ENCODE measurements at places on chromosomes 7 and 10.

- DNase-seq: no peak
Measured at GRCh38 chr10:987620-987869, 689 bp upstream of the GTPBP4 start.

- no peak for DNase-seq
Measured at GRCh38 chr7:89028319-89028718, 232.8 kb upstream of the TEX47 start.

DNA sequence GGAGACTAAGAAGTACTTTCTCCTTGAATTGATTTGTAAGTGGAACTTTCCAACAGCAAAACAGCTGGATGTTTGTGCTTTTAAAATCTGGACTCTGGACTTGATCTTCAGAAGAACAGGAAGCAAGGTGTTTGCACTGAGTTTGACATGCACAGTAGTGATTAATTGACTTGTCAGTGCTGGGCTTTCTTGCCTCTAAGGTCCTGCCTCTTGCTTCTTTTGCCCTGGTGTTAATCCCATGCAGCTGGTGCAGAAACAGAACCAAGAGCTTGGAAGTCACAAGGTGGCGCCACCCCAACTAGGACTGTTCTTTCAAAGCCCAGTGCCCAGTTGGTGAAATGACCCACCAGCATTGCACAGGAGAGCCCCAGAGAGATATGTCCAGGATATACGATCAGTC lies 66.8 kb upstream of the SEPHS1 start:
- no peak for DNase-seq

DNA sequence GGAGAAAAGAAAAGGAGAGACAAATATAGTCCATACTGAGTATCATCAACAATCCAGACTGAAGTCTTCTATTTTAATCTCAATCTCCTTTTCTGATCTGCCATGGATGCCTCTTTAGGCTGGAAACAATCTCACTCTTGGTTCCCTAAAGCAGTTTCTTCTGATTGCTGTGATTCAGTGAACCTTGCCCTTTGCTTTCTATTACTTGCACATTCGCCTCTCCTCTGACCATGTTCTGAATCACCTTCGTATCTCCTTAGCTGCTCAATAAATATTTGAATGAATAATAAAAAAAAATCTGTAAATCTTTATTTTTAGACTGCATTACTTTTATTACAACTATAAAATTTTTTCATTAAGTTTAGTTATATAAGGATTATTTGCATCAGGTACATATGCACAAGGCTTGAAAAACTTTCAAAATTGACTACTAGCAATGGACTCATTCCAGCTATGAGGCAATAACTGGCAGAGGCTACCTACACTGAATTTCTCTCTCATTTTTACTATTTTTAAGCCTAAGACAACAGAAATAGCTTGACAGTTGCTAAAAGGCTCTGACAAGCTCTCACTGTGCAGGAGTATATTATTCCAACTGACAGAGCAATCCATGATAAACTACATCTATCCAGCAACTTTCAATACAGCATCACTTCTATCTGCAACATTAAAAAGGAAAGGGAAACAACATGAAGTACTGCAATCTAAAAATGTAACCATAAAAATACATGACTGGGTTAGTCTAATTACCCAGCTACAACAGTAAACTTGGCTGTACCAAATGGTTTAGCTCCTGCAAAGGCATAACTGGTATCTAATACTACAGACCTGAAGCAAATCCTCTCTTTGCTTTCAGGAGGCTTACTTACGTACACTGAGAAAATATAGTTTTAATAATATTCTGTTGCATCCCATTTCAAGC lies 25.6 kb downstream of the TM9SF3 start:
- no peak for DNase-seq

- no peak for DNase-seq
Measured at GRCh38 chr7:106858618-106859532, 6.2 kb upstream of the PIK3CG start.

GRCh38 chr7:95730493-95731280 lies 41.7 kb upstream of the DYNC1I1 start:
- no peak for DNase-seq

DNA sequence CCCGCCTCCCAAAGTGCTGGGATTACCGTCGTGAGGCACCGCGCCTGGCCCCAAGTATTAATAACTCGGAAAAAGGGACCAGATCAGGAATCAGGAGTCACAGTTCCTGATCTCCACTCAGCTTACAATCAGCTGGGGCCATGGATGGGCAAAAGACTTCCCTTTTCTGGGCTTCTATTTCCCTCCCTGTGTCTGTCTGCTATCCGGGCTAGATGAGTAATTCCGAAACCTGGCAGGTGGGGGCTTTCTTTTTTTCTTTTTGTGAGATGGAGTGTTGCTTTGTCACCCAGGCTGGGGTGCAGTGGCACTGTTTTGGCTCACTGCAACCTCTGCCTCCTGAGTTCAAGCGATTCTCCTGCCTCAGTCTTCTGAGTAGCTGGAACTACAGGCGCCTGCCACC lies 11.6 kb downstream of the RPS24 start:
- no peak for DNase-seq

- no peak for DNase-seq
Measured at GRCh38 chr10:3960496-3960895, 175.5 kb upstream of the KLF6 start.

- DNase-seq: no peak
Measured at GRCh38 chr7:25659841-25660240, 431.6 kb upstream of the NPVF start.

DNA sequence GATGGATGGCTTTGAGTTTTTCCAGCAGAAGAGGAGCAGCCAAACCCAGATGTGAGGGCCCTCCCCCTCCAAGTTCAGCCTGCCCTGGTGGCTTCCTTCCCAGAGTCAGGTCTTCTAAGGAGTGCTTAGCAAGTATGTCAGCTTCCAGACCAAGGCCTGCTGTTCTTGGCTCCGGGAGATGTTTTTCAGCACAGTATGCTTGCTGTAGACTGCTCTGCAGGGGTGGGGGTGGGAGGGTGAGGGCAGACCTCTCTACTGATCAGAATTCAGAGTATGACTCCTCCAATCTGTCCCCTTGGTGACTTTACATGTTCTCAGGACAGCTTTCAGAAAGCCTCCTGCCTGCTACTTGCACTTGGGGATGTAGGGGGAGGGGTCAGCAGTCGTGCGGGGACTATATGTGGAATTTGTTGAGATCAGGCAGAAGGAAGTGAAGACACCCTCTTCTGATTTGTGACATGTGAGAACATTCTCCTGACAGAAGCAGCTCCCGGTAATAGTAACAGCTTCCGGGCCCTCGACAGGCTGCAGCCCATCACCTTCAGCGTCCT lies 516.4 kb upstream of the ZMIZ1 start:
- no peak for DNase-seq

GRCh38 chr10:132184816-132185593 lies 1.7 kb upstream of the DPYSL4 start:
- no peak for DNase-seq

DNA sequence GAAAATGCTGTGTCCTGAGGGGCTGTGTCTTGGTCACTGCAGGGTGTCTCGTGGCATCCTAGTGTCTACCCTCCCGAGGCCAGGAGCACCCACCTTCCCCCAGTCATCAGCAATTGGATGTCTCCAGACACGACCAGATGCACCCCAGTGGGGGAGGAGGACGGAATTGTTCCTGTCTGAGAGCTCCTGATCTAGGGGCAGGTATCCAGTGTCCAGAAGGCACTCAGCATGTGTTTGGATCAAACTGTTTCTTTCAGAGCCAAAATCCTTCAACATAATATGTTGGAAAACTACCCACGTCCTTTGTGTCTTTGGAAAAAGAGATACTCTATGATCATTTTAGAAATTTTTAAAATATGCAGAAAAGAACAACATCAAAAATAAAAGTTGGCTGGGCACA lies 16.9 kb downstream of the PRKRIP1 start:
- no peak for DNase-seq

- DNase-seq: no peak
Measured at GRCh38 chr7:117133125-117133524, 179.8 kb downstream of the ST7 start.

GRCh38 chr10:103716206-103717160 lies 138.9 kb downstream of the SH3PXD2A start:
- no peak for DNase-seq

GRCh38 chr10:4883079-4883739 lies 57.2 kb downstream of the AKR1E2 start:
- DNase-seq: no peak

DNA sequence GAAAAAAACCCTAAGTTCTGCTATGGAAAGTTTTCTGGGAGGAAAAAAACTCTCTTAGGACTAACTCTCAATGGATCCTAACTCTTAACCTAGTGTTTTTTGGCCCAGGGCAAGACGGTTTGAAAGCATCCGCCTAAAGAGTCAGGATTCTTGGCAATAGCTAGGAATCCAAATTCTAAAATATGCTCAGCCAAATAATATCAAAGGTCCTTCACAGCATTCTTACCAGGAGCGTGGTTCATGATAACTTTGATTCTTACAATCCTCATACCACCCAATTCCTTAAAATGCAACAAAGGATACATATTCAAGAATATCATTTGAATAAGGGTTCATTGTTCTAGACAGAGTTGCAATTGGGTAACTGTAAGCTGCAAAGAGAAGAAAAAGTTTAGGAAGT lies 21.3 kb downstream of the CPA1 start:
- DNase-seq: no peak

- DNase-seq: no peak
Measured at GRCh38 chr10:22647244-22647643, 67.1 kb downstream of the PIP4K2A start.

- DNase-seq: no peak
Measured at GRCh38 chr7:80415114-80415513, 96.8 kb downstream of the GNAT3 start.

DNA sequence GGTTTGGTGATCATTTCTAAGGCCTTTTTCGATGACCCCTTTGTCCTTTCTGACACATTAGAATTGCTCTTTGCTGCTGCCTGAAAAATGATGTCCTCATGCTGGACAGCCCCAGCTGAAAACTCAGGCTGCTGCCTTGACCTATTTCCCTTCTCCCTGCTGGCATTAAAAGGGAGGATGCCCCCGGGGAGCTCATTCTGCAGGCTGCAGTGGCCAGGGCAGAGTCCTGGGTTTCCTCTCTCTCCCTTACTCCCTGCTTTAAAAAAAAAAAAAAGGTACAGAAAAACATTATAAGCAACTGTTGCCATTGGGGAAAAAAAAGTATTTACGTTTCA lies 35.4 kb downstream of the LRRC4 start:
- DNase-seq: no peak

DNA sequence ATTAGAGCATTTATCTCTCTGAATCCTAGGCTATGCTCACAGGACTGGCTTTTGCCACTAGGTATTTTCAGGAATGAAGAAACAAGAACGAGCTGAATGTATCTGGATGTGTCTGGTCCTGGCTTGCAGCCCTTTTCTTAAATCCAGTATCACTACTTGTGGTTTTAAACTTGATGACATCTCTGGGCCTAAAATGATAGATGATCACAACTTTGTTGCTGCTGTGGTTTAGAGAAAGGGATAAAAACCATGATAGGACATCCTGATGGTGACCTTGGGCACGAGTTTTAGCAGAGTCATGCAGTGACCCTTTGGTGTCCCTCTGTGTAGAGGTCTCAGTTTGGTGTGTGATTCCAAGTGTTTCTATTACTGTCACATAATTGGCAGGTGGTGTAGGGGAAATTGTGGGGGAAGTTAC lies 31.7 kb upstream of the SEMA3C start:
- DNase-seq: no peak

- no peak for DNase-seq
Measured at GRCh38 chr10:43647576-43647975, 1.1 kb downstream of the ZNF32 start.

DNA sequence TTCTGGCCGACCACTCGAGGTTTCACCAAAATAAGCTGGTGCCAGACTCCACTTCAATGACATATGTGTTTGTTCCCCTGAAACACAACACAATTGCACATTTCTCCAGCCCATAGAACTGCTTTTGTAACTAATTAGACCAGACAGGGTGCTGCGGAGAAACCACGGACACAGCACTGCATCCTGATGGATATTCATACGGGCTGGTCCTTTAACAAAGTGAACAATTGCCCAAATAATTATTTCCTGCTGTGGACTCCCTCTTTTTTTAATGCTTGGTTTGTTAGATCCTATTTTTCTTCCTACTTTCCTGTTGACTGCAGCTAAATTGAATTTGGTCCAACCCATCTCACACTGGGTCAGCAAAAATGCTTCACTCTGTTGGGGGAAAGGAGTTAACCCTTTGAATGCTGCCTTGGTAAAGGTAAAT lies 198.6 kb upstream of the BMPER start:
- DNase-seq: no peak

GRCh38 chr7:48090095-48090805 lies 1.2 kb downstream of the UPP1 start:
- DNase-seq: no peak

GRCh38 chr10:118506671-118507590 lies 88.5 kb downstream of the PRLHR start:
- DNase-seq: no peak

DNA sequence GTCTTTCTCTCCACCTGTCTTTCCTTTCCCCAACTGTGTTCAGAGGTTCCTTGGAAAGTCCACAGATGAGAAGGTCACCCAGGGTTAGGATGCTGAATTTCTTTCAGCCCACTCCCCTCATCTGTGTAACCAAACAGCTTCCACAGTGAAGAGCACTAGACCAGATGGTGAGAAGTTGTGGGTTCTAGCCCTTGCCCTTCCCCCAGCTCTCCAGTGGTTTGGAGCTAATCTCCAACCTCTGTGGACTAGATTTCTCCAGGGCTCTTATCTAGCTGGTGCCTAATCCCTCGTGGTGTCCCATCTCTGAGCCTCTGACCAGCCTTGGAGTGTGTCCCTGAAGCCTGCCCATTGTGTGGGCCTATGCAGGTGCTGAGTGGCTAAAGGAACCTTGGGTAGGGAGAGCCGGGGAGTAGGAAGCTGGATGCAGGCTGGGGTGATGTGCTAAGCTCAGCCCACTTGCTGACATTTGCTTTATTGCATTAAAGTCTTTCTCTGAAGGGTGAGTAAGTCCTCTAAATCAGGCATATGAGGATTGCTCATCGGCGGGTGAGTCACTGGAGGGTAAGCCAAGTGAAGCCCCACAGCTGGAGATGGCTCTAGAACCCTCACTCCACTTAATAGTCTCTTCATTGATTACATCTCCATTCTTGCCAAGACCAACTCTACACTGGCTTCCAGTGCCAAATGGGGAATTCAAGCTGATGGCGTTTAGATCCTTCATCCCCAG lies 14.9 kb downstream of the DUSP5 start:
- no peak for DNase-seq

DNA sequence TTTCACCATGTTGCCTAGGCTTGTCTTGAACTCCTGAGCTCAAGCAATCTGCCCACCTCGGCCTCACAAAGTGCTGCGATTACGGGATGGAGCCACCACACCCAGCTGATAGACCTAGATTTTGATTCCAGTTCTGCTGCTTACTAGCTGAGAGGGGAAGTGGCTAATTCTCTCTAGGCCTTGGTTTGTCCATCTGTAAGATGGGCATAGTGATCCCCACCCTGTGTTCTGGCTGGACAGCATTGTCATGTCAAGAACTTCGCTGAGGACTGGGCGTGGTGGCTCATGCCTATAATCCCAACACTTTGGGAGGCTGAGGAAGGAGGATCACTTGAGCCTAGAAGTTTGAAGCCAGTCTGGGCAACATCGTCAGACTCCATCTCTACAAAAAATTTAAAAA lies 17.4 kb upstream of the CCL24 start:
- no peak for DNase-seq

- DNase-seq: no peak
Measured at GRCh38 chr7:23183279-23184012, 1.6 kb downstream of the NUP42 start.

Data from iPS DF 19.7 (cell line).